Activated naive CD8-positive, alpha-beta T cell treated with anti-CD3 and anti-CD28 coated beads, Interleukin-2, amount 50 U/mL, for 16 hours (primary cell): ENCODE measurements at places on chromosomes 3 and 15.

DNA sequence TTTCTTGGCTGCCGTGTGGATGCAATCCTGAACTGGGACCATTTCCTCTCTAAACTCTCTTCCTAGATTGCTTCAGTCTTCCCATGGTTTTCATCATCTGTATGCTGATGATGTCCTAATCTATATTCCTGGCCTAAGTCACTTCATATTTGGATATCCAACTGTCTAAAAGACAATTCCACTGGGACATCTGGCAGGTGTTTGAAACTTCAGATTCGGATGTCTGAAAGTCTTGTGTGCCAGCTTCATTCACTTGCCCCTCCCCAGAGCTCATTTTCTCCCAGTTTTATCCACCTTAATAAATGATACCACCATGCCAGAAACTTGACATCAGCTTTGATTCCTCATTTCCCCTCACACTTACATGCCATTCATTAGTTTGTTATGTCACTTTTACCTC is 134.9 kb upstream of the PTX3 start:
- no peak for DNase-seq

GRCh38 chr3:159837725-159838124 is 150.9 kb upstream of the IL12A start:
- no peak for DNase-seq

DNA sequence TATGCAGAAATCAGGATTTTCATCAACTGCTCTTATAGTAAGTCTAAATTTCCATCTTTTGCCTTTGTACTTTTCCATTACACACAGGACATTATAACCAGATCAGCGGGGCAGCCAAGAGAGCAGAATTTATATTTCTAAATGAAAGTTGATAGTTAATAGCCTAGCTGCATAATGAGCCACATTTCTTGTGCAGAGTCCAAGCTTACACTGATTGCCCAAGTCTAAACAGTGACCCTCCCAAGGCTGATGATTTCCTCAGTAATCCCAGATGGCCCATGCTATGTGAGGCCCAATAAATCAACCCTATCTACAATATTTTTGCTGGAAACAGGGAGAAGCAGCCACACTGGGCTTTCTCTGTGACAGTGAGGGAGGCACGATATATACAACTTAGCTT is 475.8 kb upstream of the KCNMB2 start:
- no peak for DNase-seq

GRCh38 chr3:46607603-46608028 is 4.7 kb upstream of the FAM240A start:
- no peak for DNase-seq

DNA sequence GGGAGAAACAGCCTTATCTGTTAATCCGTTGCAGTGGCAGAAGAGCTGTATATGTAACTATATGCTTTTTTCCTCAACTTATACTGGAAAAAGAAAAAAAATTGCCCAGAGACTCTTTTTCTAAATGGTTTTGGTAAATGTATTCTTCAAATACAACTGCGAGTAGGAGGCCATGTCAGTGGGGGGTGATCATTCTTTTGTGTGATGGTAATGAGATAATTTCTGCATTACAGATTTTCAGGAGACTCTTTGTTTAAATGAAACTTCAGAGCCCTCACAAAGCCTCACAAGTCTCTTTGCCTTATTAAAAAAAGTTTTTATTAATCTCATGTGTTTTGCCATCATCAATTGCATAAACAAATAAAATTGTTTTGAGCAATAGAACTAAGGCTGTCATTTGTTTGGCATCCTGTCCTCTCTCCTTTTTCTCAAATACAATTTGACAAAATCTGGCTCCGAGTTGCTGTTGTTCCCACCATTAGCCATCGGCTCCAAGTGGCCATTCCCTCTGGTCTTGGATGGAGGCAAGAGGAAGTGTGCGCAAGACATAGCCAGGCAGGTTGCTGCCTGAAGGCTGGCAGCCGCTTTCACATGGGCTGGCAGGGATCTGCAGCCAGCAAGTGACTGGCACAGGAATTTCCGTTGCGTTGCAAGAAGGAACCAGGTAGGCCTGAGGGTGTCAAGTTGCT is 116.7 kb downstream of the FNDC3B start:
- DNase-seq, result no peak
